ENCODE measurements at places on chromosomes 3 and 15. TPM values are rescaled to one million over a fixed set of nuclear protein-coding genes. Genes with fewer than 3 reads are reported as not detected.

DNA sequence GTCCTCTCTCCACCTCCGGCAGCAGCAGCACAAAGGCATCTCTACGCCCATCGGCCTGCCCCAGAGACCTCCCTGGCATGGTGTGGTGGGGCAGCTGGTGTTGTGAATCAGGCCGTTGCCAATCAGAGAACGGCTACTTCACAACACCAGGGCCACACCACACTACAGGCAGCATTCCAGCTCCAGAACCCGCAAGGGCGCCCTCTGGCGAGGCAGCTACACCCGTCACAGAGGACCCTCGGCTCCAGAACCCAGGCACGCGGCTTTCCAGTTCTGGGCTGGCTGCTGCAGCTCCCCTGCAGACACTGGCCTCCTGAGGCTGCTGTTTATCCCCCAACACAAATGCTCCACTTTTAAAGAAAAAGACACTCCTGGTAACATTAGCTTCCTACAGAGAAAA lies 127.5 kb upstream of the TOPAZ1 start:
- DNase-seq = peak; percentile 61

Gene TM6SF1
- total RNA-seq = 0.49 TPM

DNA sequence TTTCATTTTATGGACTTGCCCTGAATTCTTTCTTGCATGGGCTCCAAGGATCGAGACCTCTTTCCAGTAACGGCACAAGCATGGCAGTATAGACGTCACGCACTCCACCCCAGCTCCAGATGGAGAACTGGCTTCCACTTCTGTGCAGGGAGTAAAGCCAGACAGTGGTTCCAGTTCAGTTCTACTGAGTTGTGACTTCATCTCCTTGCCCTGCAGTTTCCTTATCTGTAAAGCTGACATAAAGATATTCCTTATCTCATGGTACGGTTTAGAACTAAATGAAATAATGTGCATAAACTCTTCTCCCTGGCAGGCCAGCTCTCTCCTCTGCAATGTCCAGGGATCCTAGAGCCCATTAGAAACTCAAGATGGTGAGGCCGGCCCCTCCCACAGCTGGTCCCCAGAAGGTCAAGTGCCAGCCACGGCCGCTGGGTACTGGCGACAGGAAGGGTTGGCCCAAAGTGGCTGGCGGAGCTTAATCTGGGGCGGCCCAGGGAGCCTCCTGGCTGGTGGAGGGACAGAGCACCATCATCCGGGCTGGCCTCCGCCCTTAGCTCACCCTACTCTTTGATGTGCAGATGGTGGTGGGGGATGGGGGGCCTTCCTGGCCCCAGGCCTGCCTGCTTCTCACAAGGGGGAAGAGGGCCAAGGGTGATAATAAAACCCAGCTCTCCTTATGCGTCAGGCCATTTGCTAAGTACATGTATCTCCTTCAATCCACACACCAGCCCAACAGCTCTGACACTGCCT lies 7.2 kb downstream of the MESP2 start:
- DNase-seq = peak; percentile 36

DNA sequence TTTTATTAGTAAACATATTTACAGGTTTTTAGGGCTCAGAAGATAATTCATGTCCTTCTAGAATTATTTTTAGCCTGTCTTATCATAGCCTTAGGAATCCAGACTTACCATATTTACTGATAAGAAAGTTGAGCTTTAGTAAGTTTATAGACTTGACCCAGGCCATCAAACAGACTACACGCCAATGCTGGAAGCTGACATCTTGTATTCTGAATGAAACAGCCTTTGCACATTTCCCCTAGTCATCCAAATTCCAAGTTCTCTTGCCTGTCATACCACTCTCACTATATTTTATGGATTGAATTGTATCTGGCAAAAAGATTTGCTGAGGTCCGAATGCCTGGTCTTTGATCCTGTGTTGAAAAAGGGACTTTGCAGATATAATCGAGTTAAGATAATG lies 58.6 kb downstream of the DRD3 start:
- DNase-seq = no peak

- DNase-seq = peak; percentile 73
These were observed 654.9 kb upstream of the TBL1XR1 start for GRCh38 chr3:177852001-177852807.

All from cardiac muscle cell (in vitro differentiated cells and primary cell).